ENCODE measurements at places on chromosomes 2 and 18.

DNA sequence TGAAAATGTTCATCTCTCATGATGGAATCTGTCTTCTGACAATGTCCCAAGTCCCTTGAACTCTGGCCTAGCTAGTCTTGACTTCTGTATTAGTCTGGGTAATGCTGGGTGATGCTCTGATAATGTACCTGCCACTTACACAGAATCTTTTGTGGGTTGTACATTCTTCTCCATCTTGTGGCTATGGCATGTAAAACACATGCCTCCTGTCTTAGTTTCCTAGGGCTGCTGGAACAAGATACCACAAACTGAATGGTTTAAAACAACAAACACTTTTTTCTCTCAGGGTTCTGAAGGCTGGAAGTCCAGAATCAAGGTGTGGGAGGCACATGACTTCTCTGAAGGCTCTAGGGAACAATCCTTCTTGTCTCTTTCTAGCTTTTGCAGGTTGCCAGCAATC, 57.1 kb downstream of the RAPGEF4 start:
- no peak for DNase-seq

DNA sequence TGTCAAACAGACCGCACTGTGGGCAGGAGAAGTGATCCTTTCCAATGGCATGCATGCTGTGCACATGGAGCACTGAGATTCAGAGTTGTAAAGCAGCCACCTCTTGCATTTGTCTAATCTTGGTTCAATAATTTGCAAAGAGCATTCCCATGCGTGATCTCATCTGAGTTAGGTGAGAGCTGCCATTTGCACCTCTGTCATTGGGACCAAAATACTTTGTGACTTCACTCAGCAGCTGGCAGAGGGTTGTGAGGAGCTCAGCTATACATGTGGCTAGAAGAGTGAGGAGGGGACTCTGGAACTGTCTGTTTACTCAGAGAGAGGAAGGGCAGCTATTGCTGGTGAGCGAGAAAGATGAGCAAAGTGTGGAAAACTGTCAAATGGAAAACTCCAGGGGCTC, 265.1 kb upstream of the TNP1 start:
- DNase-seq, result no peak

GRCh38 chr2:65655000-65655399, 222.6 kb upstream of the SPRED2 start:
- no peak for DNase-seq

DNA sequence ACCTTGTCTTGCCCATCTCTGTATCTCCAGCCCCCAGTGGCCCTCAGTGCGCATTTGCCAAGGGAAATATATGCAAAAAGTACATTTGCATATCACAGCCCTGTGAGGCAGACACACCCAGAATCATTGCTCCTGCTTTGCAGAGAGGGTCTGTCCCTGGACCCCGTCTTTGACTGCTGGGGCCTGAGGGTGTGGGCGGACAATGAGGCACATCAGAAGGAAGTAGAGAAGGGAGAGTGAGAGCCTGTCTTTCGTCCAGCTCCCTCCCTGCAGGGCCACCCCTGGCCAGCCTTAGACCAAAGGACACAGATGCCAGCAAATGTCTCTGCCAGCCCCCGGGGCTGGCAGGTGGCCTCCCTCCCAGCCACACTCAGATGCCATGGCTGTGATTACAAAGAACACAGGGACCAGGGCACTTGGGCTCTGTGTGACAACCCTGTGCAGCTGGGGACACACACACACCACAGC, 516.2 kb upstream of the MYT1L start:
- DNase-seq, result no peak

DNA sequence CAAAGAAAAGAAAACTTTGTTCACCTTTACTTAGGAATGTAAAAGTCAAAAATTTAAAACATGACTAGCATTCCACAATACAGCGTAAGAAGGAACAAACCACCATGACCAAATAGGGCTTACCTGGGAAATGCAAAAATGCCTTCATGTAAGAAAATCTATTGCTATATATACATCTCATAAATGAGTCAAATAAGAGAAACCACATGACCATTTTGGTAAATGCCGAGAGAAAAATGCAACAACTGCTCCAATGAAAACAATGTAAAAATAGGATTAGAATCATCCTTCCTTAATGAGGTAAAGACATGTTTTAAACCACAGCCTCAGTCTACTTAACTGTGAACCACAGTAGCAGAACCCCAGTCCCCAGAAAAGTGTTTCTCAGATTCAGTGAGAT, 49.4 kb downstream of the TGOLN2 start:
- DNase-seq, result no peak

- no peak for DNase-seq
Measured at GRCh38 chr2:30978854-30979253, 159.4 kb downstream of the GALNT14 start.

DNA sequence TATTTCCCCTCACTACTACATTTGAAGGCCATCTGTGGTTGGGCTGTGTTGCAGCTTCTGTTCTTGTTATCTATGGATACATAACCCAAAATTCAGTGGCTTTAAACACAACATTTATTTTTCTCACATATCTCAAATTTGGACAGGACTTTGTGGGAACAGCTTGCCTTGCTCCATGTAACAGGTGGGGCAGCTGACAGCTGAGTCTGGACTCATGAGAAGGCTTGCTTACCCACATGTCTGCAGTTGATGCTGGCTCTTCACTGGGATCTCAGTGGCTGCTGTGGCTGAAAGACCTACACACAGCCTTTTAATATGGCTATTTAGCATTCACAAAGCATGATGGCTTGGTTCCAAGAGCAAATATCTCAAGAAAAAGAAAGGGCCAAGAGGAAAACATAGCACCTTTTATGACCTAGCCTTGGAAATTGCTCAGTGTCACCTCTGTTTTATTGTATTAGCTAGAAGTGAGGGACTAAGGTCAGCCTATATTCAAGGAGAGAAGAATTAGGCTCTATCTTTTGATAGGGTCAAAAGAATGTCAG, 296.8 kb upstream of the ZNF521 start:
- DNase-seq, result no peak

DNA sequence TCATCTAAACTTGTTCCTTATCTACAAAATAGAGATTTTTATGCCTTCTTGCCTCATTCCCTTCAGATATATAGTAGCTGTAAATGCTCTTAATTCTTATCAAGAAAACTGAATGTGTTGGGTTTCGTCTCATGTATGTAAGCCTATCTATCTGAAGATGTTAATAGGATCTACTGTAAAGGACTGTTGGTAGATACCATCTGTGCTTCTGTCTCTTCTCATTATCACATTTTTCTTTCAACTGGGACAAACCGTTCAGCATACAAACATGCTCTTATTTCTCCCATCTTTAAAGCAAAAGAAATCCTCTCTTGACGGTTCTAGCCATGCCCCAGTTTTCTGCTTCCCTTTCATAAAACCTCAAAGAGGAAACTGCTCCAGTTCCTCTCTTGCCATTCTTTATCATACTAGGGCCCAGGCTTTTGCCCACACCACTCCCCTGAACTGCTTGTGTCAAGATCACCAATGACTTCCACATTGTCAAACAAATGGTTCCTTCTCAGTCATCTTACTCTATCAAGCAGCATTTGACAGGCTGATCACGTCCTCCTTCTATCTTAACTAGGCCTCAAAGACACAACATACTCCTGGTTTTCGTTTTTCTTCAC, 88.7 kb downstream of the ARHGEF33 start:
- DNase-seq, result no peak

DNA sequence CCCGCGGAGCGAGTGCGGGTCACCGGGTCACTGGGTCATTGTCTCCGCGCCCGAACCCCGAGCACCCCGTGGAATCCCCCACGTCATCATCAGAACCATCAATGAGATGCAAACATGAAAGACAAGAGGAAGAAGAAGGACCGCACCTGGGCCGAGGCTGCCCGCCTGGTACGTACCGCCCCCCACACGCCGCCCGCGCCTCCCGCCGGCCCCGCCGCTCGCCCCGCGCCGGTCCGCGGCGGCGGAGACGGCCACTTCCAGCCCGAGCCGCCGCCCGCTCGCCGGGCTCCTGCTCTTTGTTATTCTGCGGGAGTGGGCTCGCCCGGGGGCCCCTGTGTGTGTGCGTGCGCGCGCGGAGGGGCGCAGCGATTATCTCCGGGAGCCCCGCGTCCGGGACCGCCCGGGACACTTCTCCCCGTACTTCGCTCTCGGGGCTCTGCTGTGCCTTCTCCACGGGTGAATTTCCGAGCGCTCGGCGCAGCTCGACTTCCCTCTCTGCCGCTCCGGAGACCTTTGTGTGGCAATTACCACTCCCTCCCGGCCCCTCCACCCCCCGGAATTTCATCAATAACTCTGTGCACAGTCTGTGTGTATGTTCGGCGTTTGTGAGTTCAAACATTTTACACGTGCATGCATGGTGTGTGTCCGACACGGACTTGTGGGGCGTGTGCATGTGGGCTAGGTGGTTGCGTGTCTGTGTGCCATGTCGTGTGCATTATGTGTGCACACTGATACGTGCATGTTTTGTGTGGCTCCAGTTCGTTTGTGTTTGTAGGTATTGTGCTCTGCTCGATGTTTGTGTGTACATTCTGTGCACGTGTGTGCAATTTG, 714 bp downstream of the ASXL3 start:
- DNase-seq, result no peak

DNA sequence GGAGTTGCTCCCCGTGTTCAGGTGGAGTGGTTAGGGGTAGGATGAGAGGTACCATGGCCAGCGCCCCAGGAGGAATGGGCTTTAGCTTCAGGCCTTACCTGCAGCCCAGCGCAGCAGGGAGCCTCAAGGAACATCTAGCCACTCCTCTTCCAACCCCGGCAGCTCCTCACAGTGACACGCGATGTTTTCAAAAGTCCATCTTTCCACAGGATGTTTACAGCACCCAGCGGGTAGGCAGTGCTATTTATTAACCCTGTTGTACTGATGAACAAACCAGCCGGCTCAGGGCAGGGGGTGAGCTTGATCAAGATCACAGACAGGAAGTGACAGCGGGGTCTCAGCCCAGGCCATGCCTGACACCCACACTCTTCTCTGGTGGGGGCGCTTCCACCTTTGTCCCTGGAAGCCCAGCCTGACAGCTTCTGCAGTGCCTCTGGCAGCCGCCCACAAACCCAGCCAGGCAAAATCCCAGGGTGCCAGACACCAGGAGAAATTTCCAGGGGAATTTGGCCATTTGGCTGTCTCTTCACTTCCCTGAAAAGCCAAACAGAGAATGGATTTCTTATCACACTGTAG, 18.4 kb upstream of the PRLH start:
- DNase-seq, result no peak

DNA sequence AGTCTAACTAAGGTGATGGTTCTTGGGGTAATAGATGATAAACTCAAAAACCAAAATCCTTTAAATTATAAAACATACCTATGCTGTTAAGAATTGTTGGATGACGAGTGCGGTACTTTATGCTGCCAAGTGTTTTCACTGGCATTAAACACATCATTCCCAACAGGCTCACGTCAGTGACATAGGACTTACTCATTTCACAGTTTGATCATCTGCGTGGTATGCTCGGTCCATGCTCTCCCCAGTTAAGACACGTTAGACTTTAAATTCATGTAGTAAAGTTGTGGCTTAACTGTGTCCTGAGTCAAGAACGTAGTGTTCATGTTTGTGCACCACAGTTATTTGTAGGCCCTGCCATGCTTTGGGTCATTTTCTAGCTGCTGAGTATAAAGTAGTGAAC, 125.6 kb upstream of the MYT1L start:
- DNase-seq, result no peak

DNA sequence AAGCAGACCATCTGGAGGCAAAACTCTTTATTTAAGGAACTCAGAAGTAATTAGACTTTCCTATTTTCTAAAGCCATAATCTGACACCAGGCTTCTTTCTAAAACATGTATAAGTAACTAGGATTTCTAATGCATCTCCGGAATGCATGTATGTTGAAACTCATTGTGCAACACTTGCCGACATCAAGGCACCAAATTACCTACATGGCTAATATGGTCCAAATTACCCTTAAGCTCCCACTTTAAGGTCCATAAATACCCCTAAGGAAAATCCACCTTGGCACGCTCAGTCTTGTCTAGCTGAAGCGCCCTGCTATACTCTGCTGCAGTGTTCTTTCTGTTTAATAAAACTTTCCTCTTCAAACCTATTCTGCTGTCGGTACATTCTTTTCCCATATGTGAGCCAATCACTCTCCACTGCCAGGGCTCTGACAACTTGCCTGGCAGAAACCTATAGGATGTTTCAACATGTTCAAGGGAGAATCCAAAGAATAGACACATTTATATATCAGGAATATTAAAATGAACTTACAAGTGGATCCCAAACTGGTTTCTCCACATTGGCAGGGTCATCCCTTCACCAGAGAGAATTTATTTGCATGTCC, 171.9 kb downstream of the GALNT1 start:
- DNase-seq, result no peak

DNA sequence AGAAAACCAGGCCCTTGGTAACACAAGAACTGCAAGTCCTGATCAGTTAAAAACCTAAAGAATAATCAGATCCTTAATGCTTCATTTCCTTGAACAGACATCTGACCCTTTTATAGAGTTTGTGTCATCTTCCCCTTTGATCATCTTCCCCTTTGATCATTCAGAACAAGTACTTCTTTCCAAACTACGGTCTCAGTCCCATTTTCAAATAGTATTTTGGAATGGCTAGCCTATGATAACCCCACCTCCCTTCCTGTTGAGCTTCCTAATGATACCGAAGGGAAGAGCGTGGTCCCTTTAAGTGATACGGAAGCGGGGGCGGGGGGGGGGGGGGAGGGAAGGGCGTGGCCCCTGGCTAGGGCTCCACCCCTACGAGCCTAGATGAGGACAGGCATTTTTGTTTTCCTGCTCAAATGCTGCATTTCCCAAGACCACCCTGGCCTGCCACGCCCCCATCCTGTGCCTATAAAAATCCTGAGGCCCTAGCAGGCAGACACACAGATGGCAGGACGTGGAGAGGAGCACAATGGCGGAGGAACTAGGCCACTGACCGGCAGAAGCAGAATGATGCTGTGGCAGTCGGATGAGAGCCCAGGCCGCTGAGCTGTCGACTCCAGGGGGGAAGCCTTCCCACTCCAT, 24.1 kb upstream of the CHRNA1 start:
- peak; percentile 54 for DNase-seq

GRCh38 chr2:95268211-95269035, 5.8 kb upstream of the PROM2 start:
- no peak for DNase-seq
